ENCODE measurements at places on chromosomes 13 and 19. TPM values are rescaled to one million over a fixed set of nuclear protein-coding genes. Genes with fewer than 3 reads are reported as not detected.

ZNF726 gene
- 0.66 TPM for total RNA-seq

ARHGAP45 gene
- 1.7 TPM for total RNA-seq

PEAK3 gene
- not detected for total RNA-seq

ONECUT3 gene
- total RNA-seq: not detected

RFX1 gene
- total RNA-seq: 6.1 TPM

KLK12 gene
- not detected for total RNA-seq

Measured in placental pericyte (primary cell).